ENCODE measurements at places on chromosomes 3 and 15.

GRCh38 chr3:101964861-101965260 is 115.5 kb downstream of the NFKBIZ start:
- no peak for DNase-seq

DNA sequence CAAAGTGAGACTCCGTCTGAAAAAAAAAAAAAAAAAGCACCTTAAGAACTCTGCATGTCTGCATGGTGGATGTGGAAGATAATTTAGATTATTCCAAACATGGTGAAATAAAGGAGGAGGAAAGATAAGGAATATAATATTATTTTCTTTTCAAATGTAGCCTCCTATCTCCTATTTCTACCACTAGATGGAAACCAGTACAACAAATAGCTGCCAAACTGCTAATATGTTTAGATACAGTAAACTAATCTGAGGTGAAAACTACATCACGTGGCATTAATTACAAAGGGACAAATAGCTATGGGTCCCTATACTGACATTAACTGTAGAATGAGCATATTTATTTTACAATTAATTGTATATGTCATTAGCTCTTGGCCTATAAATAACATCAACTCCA is 197.8 kb downstream of the TBC1D5 start:
- no peak for DNase-seq

- no peak for DNase-seq
These were observed 451.1 kb upstream of the KCNMB2 start for GRCh38 chr3:178084938-178085816.

DNA sequence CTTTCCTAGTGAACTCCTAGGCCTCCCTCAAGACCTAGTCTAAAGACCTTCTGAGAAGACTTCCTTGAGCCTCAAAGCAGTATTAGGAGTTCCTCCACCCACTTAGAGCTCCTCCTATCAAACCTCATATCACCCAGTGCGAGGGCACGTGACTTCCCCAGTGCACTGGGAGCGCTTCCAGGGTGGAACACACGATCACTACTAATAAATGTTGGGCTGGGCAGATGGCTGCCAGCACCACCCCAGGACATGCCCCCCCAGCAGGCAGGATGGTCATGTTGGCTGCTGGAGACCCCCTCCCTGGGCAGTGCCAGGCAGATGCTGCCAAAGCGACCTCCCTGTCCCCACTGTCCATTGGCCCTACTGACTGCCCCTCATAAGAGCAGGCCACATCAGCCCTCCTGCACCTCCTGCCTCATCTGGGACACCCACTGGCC is 8.5 kb upstream of the PLXND1 start:
- DNase-seq = no peak

DNA sequence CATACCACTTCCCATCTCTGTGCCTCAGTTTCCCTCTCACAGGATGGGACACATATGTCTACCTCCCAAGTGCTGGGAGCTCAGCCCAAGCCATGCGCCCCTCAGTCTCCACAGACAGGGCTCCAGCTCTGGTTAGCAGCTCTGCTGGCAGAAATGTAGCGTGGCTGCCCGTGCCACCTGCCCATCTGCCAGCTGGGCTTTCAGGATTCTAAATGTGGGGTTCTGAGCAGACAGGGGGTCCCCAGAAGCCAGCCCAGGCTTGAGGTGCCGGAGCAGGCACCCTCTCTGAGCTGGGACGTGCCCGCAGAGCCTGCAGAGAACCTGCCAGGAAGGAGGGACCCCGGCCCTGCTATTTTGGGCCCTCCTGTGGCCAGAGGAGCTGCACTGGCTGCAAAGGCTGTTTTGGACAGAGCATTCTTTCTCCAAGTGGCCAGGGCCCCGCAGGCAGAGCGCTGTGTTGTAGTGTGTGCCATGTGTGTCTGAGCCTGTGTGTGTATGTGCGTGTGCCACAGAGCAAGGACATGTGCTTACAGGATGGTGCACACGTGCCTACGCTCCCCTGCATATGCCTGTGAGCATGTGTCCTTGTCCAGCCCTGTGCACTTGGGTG is 31.7 kb downstream of the PSTPIP1 start:
- DNase-seq = no peak

- no peak for DNase-seq
These were observed 19.4 kb upstream of the IQCF6 start for GRCh38 chr3:51798411-51798963.

GRCh38 chr3:158267015-158267414 is 157.1 kb downstream of the RSRC1 start:
- DNase-seq = no peak

- peak; percentile 25 for DNase-seq
These were observed 156.0 kb downstream of the AGBL1 start for GRCh38 chr15:86235667-86236066.

GRCh38 chr3:20130106-20130505 is 55.9 kb downstream of the SGO1 start:
- no peak for DNase-seq

DNA sequence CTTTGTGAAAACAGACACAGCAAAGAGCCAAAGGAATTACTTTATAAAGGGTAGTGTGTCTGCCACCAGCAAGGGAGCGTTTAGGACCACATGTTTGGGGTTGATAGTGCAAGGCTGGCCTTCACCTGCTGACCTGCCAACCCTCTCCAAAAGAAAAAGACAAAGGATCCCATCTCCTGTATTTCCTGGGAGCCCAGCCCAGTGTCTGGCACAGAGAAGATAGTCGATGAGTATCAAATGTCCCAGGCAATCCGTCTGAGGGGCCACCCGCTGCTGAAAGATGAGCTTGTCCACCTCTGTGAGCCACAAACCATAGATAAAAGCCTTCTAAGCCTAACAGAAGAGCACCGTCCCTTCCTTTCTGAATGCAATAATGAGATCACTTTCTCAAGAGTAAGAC is 154.8 kb upstream of the CTNNB1 start:
- no peak for DNase-seq

- no peak for DNase-seq
These were observed 1.6 kb upstream of the SHOX2 start for GRCh38 chr3:158107605-158108444.

DNA sequence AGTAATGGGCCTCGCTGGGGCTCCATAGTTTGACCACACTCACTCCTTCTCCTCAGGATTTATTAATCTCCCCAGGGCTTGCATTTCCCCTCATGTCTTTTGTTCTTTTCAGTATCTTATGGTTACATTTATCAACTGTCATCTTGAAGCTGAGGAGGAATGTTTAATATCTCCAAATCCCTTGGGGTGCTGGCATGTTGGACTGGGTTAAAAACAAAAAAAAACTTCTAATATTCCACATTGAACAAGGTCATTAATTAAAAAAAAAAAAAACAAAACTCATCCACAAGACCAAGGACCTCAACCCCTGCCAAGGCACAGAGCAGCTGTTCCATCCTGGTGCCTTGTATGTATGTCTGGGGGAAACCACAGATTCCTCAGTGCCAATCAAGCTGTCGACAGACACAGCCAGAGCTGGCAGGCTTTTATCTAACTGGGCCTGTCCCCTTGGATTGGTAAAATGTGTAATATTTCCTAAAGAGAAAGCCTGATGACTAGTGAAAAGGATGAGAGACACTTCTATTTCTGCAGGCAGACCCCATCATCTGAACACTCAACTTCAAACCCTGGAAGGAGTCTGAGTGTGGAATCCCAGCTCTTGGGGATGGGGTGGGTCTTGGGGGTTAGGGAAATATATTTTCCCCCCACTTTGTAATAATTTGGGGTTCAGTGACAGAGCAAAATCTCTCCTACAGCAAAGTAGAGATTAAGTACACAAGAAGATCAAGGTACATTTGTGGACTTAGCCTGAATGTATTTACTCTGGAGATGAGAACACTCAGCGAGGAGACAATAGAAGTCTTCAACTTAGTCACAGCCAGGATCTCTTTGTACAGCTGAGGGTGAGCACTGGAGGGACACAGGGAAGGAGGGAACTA is 69.1 kb downstream of the TTC23 start:
- no peak for DNase-seq

DNA sequence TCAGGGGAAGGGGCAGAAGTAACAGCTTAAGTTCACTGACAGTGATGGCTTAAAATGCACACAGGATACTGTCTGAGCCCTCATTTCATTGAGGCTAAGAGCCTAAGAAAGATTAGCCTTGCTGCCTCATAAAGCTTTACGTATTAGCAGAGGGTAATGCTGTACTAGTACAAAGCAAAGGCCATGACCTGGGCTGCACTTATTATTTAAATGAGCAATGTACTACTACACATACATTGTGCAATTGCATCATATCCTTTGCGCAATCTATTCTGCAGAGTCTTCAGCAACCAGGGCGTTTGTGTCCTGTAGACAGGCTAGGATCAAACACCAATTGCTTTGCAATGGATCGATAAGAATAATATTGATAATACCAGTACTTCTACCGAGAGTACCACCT is 221.8 kb downstream of the TPRG1 start:
- no peak for DNase-seq

DNA sequence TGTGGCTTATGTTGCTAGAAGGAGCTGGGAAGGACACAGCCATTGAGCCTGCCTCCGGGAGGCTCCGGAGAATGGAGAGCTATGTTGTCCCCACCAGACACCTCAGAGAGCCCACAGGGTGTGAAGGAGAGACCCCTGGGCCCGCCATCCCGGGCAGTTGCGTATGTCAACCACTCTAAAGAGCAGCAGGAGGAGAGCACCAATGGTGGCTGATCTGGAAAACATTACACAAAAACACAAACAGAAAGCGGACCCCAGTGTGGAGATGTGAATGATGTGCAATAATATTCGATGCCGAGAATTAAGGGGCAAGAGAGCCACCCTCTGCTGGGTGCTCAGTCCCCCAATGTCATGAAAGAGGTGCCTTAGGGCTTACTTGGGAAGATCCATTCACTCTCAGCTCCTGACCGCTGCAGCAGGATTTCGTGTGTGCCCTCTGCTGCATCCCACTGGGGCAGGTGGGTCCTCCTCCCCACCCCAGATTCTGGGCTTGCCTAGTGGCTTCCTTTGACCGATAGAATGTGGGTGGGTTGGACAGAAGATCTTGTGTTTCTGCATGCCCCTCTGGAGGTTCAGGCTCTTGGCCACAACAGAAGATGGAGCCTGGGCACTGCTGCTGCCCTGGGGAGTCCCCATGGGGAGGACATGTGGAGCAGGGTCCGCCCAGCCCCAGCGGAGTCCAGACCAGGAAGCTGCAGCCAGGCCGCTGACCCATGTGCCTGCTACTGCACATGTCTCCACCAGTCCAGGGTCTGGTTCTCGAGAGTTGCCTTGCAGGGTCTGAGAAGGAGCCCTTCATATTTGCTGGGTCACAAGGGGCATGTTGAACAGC is 245.3 kb downstream of the OCA2 start:
- DNase-seq = no peak

DNA sequence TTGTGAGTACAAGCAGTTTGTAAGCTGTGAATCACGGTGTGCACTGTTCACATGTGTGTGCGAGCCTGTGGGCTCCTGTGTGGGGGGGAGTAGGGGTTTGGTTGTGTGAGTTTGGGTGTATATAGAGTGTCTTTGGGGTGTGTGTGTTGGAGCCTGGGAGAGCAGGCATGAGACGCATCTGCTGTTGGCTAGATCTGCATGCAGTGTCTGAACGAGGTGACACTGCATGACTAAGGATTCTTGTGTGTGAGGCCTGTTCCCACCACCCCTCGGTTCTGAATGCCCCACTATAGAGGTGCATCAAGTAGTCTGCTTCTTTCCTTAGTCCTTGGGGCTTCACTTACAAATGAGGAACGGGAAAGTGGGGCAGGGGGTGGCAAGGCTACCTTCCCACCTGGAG is 68.4 kb downstream of the MAGEF1 start:
- no peak for DNase-seq
